Stimulated activated CD4-positive, alpha-beta T cell treated with anti-CD3 and anti-CD28 coated beads, Interleukin-2, amount 100 ng/mL, for 48 hours (primary cell): ENCODE measurements at places on chromosomes 7 and 10.

DNA sequence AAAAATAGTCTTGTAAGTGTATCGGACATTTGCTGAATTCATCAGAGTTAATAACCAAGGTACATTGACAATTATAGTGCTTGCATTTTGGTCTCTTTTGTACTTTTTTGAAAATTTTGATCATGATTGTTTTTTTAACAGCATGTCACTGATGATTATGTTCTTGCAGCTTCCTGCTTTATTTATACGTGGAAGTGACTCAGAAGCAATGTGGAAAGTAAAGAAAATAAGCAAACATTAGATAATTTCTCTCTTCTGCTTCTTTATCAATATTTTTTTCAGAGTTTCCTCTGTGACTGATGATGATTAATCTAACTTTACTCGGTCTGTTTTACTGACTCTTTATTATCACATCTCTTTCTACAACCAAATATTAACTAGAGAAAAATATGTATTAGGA lies 1351.9 kb downstream of the REEP3 start:
- no peak for DNase-seq

DNA sequence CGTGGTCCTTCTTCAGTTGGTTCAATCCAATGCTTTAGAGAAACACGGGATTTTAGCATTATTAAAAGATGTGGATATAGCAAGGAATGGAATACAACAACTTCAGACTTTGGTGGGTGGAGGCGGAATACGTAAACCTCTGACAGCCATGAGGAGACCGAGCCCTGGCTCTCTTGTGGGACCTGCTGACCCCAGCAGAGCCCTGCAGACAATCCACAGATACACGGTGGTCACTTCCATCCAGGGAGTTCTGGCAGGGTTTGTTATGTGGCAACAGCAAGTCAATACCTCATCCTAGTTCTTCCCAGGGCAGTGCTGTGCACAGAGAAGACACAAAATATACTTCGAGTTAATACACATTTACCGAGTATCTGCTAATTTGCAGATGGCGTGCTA lies 118.5 kb upstream of the DIP2C start:
- DNase-seq, result no peak

- no peak for DNase-seq
Observed at GRCh38 chr10:97913193-97913592, 63.5 kb downstream of the GOLGA7B start.

- DNase-seq, result no peak
Observed at GRCh38 chr7:90401989-90402388, 1.3 kb upstream of the CLDN12 start.

DNA sequence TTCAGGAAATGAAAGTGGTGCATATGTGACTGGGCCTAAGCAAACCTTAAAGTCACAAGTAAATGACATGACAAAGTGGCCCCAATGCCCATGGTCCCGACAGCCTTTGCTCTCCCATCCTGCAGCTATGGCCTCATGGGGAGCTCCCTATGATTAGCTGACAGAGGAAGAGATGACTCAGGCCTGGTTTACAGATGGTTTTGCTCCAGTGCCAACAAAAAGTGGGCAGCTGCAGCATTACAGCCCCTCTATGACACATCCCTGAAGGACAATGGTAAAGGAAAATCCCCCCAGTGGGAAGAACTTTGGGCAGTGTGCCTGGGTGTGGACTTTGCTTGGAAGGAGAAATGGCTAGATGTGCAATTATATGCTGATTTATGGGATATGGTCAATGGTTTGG lies 105.1 kb upstream of the ADCY1 start:
- no peak for DNase-seq

DNA sequence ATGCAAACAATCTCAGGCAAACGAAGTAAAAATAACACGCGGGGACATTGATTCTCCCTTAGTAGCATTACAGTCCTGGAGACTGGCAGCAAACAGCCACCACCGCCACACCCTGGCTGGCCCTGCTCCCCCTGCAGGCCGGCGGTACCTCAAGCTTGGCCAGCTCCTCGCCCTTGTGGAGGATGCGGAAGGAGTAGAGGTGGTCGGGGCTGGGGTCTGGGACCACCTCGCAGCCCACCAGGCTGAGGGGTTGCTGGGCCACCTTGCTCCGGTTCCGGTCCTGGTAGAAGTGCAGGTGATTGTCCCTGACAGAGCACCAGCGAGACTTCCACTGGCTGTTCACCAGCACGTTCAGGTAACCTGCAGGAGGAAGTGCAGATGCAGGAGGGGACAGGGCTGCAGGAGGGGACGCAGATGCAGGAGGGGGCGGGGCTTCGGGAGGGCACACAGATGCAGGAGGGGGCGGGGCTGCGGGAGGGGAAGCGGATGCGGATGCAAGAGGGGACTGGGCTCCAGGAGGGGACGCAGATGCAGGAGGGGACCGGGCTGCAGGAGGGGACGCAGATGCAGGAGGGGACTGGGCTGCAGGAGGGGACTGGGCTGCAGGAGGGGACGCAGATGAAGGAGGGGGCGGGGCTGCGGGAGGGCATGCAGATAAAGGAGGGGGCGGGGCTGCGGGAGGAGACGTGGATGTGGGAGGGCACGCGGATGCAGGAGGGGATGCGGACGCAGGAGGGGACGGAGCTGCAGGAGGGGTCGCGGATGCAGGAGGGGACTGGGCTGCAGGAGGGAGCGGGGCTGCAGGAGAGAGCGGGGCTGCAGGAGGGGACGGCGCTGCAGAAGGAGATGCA lies 65.7 kb downstream of the VWA2 start:
- DNase-seq, result peak; percentile 58

- DNase-seq, result no peak
Observed at GRCh38 chr10:71007516-71007915, 119.2 kb upstream of the PCBD1 start.

- DNase-seq, result no peak
Observed at GRCh38 chr10:118369641-118370205, 27.6 kb upstream of the FAM204A start.

GRCh38 chr10:121941532-121941931 lies 13.7 kb upstream of the ATE1 start:
- no peak for DNase-seq

DNA sequence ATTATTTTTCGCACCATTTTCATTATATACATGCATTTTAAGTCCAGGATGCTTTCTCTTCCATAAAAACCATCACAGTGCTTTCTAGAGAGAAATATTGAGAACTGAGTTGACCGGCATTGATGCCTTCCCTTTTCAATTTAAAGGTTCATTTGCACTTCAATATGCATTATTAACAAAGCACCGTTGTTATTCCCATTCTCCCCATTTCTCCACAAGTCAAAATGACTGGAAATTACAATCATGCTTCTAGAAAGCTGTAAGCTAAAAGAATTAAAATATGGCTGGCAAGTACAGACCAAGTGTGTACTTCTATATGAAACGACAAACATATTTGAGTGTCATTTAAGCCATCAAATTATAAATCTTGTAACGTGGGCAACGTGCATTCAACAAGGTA lies 219.5 kb downstream of the FANK1 start:
- no peak for DNase-seq

DNA sequence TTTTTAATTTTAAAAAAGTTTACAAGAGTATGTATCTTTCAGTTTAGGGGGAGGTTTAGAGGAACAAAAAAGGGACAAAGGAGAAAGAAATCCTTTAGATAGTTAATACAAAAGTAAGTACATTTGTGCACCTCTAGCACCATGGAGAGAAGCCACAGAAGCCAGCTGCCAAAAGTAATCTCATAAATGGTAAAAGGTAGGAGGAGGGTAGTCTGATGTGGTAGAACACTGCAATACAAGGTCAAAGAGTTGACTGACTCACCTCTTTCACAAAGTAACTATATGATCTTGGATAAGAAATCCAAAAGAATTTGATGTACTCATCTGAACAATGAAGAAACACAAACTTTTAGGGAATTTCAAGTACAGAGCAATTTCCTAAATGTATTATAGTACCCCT lies 68.1 kb downstream of the CNOT4 start:
- no peak for DNase-seq

- DNase-seq, result peak; percentile 15
Observed at GRCh38 chr10:22712956-22713852, 1.2 kb downstream of the PIP4K2A start.

DNA sequence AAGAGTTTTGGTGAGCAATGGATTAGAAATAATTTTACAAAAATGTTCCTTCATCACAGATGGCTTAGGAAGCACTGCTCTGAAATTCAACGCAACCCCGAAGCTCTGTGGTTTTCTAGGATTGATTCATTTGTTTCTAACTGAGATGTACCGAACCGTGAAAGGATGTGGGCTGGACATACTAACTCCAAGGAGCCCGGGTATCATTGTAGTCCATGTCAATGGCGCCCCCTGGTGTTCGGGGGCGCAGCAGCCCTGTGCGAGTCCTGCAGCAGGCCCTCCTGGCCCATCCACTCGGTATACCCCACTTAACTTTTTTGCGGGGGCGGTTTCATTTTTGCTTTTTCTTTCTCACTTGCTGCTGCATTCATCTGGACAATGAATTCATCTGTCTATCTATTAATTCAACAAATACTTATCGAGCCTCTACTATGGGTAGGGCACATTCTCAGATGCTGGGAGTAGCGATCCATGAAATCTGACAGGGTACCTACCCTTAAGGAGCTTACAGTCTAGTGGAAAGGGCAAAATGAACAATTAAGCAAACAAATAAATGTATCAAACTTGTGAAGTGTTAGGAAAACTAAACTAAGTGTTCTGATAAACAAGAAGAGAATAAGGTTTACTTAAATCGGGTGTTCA lies 25.2 kb upstream of the ITPRID1 start:
- DNase-seq, result peak; percentile 30

DNA sequence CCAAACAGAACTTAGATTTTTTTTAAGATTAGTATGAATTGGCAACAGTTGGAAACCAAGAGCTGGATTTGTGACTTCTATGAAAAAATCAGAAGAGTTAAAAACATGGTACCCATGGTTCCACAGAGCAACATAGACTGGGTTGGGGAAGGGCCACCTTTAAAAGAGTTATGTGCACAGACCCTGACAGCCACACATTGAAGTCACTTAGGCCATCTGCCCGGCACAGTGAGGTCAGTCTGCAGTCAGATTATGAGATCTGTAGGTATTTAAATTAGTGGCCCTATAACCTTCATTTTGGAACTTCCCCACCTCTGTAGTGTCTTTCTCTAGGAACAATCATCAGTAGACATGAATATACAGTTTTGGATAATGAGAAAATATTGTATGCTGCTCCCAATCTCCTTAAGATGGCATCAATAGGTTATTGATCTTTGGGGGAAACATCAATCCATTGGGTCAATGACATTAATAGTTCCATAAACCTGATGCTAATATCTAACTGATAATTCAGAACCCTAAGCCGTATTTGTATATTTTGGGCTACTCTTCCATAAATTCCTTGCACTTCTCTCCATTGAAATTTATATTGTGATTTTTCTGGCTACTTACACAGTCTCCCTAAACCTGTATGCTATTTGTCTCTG lies 7.0 kb downstream of the ANKRD1 start:
- no peak for DNase-seq

- no peak for DNase-seq
Observed at GRCh38 chr7:41912851-41913567, 210.1 kb upstream of the INHBA start.

- no peak for DNase-seq
Observed at GRCh38 chr10:4186849-4187540, 402.0 kb upstream of the KLF6 start.

- no peak for DNase-seq
Observed at GRCh38 chr10:14683256-14683655, 91.4 kb downstream of the FAM107B start.

- no peak for DNase-seq
Observed at GRCh38 chr10:36424502-36424901, 700.9 kb upstream of the ANKRD30A start.

- no peak for DNase-seq
Observed at GRCh38 chr10:56632537-56632936, 271.5 kb upstream of the ZWINT start.

DNA sequence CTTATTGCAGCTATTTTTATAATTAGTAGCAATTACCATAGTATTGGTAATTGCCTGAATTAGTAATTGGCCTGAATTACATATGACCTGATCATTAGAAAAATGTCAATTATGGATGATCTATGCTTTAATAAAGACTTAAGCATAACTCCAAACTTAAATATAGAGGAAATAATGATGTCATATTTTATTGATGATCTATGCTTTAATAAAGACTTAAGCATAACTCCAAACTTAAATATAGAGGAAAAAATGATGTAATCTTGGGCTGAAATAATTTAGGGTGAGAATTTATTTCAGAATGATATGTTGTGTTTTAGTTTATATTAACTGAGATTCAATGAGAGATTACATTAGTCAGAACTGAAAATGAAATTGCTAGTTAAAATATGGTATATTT lies 266.0 kb upstream of the DKK1 start:
- no peak for DNase-seq

- DNase-seq, result no peak
Observed at GRCh38 chr10:18158773-18159265, 18.6 kb downstream of the CACNB2 start.

- DNase-seq, result peak; percentile 44
Observed at GRCh38 chr7:1532456-1533254, 2.2 kb downstream of the MAFK start.

- DNase-seq, result no peak
Observed at GRCh38 chr7:128894101-128894440, 16.4 kb downstream of the KCP start.

- DNase-seq, result no peak
Observed at GRCh38 chr7:78620920-78621319, 822.3 kb downstream of the PHTF2 start.

DNA sequence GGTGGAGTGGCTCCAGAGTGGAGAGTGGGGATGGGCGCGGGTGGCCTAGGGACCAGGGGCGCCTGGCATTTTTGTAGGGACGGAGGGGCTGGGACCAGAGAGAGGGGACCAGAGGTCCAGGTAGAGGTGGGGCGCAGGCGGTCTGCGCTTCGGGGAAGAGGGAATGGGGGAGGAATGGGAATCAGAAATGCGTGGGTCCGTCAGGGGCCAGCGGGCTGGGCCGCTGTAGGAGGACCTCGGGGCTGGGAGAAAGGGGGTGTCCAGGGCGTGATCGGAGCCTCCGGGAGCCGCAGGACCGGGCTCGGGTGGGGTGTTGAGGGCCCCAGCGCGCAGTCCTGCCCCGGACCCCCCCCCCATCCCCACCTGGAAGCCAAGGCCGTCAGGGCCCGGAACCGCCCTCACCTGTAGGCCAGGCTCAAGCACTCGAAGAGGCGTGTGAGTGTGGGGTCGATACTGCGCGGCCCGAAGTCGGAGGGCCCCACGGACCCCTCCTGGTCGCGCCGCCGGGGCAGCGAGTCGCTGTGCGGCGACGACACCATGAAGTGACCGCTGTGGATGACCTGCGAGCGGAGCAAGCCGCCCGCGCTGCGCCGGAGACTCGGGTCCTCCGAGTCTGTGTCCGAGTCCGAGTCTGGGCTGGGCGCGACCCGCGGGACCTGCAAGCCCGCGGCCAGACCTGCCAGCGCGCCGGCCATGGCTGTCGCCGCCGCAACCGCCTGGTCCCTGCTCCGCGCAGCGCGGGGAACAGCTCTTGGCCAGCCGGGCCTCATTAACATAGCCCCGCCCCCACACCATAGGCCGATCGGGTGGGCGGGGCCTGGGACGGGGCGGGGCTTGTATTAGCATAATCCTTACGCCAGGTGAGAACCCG lies at the start of gene MLXIPL:
TSS of gene MLXIPL (minus strand) at position 725 of the 871 bp plus-strand sequence. CDS start at position 695, 30 bp downstream.
- DNase-seq, result peak; percentile 62

DNA sequence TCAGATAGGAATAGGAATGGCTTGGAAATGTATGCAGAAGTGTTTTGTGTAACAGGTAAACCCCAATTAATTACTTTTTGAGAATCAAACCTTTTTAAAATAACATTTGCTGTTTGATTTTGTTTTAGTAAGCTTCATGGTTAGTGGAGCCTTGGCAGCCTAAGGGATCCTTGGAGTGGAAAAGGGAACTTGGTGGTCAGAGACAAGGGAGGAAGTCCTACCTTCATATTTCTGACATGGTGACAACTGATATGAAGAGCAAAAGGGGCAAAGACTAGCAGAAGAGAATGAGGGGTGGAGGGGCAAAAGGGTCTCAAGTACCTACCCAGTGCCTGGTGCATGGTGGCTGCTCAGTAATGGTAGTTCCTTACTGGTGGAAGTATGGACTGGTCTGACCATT lies 32.3 kb downstream of the AHCYL2 start:
- no peak for DNase-seq
